ENCODE measurements at places on chromosomes 16 and 17.

DNA sequence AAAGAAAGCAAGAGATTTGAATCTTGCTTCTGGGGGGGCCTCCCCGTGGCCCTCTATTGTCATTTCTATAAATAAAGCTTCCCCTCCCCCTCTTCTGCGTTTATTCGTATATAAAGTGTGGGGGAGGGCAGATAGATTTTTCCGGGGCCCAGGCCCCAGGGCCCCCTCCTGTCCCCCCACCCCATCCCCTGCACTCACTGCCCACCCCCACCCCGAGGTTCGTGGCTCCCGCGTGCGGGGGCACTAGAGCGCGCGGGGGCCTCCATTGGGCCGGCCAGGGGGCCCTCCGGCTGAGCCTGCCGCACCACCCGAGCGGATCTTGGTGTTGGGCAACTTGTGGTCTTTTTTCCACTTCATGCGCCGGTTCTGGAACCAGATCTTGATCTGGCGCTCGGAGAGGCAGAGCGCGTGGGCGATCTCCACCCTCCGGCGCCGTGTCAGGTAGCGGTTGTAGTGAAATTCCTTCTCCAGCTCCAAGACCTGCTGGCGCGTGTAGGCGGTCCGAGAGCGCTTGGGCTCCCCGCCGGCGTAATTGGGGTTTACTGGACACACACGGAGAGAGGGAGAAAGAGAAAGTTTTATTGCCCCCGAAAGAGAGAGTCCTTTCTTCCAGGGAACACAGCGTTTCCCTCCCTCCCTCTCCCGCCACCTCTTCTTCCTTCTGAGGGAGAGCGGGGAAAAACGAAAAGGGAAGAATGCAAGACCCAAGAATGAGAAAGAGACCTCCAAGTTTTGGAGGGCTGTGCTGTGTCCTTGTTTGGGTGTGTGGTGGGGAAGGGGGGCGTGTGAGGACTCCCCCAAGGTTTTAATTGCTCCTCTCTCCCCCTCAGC is 1.5 kb downstream of the HOXB4 start:
- no peak for DNase-seq

GRCh38 chr17:34356194-34356593 is at the start of gene CCL13:
CCL13 (plus strand) TSS chr17:34356480; CDS start chr17:34356527, 47 bp downstream.
- DNase-seq, result no peak

- no peak for DNase-seq
Observed at GRCh38 chr17:67369676-67370075, 3.3 kb upstream of the PSMD12 start.

DNA sequence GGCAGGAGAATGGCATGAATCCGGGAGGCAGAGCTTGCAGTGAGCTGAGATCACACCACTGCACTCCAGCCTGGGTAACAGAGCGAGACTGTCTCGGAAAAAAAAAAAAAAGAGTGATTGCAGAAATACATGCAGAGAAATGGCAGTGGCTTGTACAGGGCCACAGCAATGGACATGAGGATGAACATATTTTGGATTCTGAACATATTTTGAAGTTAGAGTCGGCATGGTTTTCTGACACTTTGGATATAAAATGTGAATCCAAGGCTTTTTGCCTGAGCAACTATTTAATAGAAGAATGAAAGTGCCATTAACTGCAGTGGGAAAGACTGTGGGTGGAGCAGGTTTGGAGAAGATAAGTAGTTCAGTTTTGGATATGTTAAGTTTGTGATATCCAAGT is 35.8 kb downstream of the CPD start:
- no peak for DNase-seq

- DNase-seq, result no peak
Observed at GRCh38 chr17:65572581-65573281, 11.3 kb upstream of the AXIN2 start.

DNA sequence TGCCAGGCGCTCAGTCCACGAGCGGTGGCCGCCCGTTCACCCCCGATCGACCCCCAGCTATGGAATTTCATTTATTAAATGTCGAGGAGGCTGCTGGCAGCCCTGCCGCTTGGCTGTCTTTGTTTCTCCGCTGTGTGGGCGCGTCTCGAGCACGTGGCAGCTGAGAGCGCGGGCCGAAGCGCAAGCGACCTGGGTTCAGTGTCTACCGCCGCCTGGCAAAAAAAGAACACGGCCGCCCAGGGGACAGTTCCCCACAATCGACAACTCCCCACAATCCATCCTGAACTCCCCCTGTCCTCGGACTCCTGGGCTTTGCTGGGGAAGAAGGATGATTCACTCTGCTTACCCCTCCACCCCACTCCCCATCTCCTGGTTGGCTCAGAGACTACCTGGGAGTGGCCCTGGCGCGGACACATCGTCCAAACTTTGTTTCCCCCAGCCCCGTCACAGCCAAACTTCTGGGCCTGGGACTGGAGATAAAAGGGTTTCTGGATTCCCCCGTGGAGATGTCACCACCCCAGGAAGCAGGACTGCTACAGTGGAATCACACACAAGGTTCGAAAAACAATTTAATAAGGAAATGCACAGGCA is 1.7 kb upstream of the ANKRD13B start:
- DNase-seq, result no peak

GRCh38 chr17:69898601-69899000 is 176.4 kb upstream of the KCNJ16 start:
- DNase-seq, result no peak

DNA sequence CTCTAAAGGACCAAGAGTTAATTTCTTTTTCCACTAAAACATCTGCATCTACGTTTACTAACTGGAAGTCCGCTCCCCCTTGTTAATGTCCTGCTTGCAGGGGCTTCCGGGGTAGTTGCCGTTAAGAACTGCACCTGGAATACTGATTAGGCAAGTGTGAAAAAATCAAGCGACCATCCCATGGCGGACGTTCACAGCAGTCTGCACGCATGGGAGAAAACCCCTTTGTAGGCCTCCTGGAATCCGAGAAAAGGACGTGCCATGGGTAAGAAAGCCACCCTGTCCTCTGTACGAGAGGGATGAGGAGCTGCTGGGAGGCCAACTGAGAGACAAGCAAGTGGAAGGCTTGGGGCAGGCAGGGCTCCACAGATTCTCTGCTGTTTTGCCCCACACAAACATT is 14.9 kb downstream of the SNN start:
- DNase-seq, result no peak

DNA sequence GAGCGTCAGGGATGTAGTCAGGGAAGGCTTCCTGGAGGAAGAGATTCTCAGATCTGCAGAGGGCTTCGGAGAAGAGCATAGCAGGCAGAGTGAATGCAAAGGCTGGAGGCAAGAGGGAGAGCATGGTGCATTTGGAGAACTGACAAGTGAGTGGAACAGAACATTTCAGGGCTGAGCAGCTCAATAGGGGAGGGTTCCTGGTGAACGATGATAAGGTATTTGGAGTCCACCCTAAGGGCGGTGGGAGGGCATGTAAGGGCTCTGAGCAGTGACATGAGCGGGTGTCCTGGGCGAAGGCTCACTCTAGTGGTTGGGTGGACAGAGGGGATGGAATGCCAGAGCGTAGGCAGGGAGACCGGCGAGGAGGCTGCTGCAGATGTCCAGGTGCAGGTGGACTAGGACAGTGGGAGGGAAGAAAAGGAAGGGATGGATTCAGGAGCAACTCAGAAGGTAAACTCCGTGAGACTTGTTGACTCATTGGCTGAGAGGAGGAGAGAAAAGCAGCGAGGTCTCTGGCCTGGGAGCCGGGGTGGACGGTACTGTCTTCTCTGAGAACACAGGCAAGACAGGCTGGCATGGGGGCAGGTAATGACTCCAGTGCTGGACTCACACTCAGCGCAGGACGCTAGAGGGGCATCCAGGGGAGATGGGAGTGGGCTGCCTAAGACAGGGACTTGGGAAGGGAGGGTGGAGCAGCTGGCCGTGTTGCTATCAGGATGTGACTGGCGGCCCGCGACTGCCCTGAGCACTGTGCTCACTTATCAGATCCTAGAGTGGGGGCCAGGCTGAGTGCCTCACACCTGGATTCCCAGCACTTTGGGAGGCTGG is 1.4 kb upstream of the PITPNA start:
- no peak for DNase-seq

GRCh38 chr16:53964145-53964790 is 260.3 kb downstream of the FTO start:
- DNase-seq, result no peak

DNA sequence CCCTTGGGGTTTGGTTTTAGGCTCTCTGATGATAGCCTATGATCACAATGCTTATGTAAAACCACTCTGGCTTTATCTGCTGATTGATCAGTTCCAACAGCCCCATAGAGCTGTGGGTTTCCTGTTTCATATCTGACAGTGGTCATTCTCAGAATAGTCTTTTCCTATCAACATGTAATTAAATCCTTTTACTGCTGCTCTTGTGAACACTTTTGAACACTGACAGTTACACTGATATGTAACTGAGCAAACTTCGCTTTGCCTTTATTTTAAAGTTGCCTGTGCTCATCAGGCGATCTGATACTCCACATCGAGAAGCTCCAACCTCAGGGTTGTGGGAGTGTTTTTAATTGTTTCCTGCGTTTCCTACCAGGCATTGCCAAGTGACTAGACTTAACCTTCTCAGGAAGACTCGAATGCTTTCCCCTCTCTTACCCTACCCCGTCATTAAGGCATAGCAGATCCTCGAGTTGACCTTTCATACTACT is 17.3 kb upstream of the CLEC18B start:
- DNase-seq, result no peak
